ENCODE measurements at places on chromosomes 12 and 14.

GRCh38 chr12:10243818-10244520 is 31.3 kb downstream of the GABARAPL1 start:
- no peak for DNase-seq

GRCh38 chr14:77180726-77181602 is 634 bp upstream of the TMEM63C start:
- DNase-seq, result no peak

DNA sequence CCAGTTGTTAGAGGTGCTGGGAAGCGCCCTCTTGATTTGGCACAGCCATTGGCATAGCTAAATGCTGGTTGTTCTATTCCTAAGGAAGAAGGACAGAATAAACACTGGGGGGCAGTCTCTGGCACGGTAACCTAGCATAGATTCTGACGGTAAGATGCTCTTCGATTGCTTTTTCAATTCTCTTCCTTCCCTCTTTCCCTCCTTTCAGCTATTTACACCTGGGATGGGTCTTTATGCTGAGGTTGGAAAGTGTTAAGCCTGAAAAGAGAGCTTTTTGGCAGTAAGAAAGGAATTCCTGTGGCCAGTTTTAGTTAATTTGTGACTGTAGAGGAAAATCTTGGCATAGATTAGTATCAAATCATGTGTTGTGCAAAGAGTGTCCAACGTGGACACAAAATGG is 162.8 kb downstream of the SNAPC1 start:
- DNase-seq, result no peak

DNA sequence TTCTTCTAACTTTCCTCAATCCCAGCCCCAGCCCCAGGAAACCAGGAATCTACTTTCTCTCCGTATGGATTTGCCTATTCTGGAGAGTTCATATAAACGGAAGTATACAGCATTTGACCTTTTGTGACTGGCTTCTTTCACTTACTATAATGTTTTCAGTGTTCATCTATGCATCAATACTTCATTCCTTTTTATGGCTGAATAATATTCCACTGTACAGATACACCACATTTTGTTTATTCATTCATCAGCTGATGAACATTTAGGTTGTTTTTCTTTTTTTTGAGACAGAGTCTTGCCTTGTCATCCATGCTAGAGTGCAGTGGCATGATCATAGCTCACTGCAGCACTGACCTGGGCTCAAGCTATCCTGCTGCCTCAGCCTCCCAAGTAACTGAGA is 3.9 kb upstream of the PLEKHG3 start:
- DNase-seq, result peak; percentile 7

DNA sequence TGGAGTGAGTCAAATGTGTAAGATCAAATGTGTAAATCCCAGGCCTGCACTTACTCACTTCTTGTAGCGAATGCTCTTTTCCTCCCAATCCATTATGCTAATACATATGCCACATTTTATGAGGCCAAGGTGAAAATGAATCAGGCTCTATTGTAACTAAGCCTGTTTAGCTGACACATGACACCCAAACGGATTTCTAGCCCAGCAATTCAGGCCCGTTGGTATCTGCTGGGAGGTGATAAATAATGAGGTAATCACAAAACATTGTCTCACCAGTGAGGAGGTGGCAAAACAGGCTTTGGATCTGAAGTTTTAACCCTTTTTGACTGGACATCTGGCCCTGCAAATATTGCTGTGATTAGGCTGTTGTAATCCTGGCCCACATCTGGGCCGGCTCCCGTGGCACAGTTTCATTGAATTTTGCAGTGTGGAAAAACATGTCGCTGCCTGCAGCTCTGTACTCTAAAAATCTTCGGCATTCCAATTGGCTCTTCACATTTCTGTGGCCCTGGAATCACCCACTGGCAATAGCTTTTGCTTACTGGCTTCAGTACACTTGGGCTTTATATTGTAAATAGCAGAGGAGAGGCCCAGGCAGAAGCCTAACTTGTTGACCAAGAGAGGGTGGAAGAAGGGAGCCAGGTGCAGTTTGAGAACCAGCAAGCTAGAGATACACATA is 106.1 kb downstream of the PAX9 start:
- DNase-seq, result no peak

DNA sequence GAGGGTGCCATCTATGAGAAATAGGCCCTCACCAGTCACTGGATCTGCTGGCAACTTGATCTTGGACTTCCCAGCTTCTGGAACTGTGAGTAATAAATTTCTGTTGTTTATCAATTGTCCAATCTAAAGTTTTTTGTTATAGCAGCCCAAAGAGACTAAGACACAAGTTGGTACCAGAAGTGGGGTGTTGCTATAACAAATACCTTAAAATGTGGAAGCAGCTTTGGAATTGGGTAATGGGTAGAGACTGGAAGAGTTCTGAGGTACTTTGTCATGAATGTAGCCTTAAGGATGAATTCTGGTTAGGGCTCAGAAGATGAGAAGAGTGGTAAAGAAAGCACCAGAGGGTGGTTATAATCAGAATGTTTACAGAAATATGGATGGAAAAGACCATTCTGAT is 21.5 kb downstream of the GMFB start:
- DNase-seq, result no peak

DNA sequence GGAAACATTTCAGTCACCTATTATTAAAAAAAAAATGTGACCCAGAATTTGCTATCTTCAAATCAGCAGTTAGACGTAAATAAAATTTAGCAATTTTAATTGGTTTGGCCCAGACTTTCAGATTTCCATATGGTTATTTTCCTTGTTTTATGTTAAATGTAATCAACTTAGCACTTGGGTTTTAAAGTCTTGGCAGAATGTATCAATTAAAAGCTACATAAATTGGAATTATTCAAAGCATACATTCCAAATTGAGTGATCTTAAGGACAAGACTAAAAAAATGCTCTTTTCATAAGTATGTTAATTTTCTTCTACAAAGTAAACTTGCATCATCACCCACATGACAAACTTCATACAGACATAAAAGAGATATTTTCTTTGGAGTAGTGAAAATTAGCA is 3.4 kb downstream of the KITLG start:
- DNase-seq, result no peak

GRCh38 chr12:53325511-53326061 is 4.2 kb upstream of the AAAS start:
- peak; percentile 88 for DNase-seq

DNA sequence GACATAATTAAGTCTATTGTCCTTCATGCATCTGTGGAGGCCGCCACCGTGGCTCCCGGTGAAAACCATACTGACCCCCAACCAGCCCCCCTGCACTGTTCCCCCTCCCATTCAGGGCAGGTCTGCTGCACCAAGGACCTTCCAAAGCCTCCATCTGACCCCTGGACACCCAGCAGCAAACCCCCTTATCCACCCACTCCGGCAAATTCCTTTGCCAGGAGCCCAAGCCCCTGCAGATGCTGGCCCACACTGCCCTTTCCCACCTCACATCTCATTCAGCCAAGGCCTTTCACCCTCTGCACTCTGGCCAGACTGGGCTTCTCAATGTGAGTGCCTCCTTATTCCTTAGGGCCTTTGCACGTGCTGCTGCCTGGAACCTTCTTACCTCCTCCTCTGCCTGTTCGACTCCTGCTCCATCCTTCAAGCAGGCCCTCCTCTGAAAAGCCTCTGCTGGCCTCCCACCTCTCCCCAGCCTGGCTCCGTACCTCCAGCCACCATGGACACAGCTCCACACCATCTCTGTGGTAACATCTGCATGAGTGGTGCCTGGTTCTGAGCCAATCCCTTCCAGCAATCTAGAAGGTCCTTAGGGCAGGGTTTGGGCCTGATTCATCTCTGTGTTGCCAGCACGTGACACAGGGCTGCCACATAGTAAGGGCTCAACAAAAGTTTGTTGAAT is 230.7 kb downstream of the BCL11B start:
- peak; percentile 74 for DNase-seq

GRCh38 chr14:76677534-76678145 is 83.6 kb upstream of the VASH1 start:
- DNase-seq, result peak; percentile 4

DNA sequence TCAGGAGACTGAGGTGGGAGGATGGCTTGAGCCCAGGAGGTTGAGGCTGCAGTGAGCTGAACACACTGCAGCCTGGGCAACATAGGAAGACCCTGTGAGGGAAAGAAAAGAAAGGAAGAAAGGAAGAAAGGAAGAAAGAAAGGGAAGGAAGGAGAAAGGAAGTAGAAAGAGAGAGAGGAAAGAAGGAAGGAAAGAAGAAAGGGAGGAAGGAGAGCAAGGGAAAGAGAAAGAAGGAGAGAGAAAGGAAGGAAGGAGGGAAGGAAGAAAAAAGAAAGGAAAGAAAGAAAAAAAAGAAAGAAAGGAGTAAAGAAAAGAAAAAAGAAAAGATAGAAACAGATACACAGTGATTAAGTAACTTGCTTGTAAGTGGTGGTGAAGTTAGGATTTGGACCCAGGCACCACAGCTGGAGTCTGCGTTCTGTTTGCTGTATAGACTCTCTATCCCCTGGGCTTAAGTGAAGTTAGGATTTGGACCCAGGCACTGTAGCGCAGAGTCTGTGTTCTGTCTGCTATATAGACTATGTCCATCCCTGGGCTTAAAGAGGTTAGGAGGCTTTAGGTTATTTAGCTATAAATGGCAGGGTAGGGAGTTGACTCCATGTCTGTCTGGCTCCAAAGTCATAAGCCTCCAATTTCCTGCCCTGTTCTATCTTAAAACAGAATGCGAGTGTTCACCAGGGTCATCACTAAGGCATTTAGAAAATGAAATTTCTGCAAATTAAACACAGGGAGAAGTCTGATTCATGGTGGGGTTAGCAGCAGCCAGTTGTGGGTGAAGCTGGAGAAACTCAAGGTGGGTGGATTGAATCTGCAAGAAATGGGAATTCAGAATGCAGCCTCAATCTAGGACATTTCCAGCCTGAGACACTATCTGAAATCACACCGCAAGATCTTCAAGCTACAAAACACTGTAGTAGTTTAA is 13.3 kb upstream of the C12orf75 start:
- DNase-seq, result no peak

DNA sequence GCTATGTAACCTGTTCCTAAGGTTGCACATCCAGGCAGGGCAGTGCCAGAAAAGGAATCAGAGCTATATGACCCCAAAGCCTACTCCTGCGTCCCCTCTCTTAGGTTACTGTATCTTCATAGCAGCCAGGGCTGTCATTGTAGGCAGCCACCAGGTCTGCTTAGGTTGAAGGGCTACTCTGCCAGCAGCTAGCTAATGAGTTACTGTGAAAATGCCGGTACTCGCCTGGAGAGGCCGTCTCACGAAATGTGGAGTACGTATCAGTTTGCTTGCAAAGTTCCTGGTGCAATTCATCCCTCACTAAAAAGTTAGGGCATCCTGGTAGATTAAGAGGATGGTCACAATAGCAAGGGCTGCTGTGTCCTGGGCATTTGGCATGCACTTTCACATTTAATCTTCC is 50.9 kb downstream of the RPH3A start:
- peak; percentile 34 for DNase-seq

DNA sequence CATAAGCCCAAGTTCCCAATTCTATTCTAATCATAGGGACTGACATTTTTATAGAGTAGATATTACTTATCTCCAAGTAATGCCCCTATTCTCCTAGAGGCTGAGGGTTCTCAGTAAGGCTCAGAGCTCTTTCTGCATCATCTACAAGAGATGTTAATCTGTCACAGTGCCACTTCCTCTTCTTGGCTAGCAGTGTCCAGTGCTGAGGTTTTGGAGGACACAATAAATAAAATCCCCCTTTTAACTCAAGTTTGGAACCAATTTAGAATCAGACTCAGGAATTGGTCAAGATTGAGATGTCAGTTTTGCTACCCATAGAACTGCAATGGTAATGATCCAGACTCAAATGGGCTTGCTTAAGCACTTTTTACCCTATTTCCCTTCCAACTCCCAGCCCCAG is 154.1 kb upstream of the ARID2 start:
- no peak for DNase-seq

GRCh38 chr12:104534857-104535248 is 78.1 kb downstream of the CHST11 start:
- DNase-seq, result no peak

All from lower leg skin (tissue), 4 donors.